ENCODE measurements at places on chromosomes 11 and 22.
A peak's percentile ranks its signal among the peaks of the same experiment; 100 is the strongest.

GRCh38 chr11:35978183-35978582 is 34.3 kb downstream of the LDLRAD3 start:
- DNase-seq, result no peak

DNA sequence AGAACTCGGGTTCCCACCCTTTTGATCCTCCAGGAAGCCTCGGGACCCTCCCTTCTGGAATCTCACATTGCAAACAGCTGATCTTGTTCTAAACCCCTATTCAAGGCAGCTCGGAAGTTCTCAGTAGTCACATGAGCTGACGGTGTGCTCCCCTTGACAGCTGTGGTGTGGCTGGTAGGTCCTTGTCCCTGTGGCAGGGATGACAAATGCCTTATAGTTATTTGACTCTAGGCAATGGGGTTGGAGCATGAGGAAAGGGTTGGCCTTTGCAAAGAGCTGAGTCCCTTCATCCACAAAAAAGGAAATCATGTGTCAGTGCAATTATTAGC is 23.6 kb downstream of the EIF4G2 start:
- DNase-seq, result no peak

- DNase-seq, result no peak
Measured at GRCh38 chr11:87421422-87421821, 383.7 kb downstream of the TMEM135 start.

- DNase-seq, result no peak
Measured at GRCh38 chr11:69576069-69576782, 64.7 kb upstream of the CCND1 start.

DNA sequence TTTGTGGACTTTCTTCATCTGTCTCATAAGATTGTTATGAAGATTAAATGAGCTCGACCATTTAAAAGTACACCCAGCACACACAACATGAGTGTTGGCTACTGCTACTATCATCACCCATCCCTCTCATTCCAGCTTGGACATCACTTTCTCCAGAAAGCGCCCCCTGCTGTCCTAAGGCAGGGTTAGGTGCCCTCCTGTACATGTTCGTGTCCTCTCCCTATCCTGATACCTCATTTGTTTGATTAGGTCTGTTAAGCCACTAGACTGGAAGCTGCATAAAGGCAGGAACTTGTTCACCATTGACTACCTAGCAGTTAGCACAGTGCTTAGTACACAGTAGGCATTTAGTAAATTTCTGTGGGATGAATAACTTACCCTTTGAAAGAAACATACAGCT is 85.5 kb downstream of the ENTHD1 start:
- DNase-seq, result no peak

GRCh38 chr11:65223011-65223410 is 38.8 kb upstream of the POLA2 start:
- DNase-seq, result no peak

GRCh38 chr22:45334528-45334927 is 24.8 kb downstream of the FAM118A start:
- no peak for DNase-seq

GRCh38 chr22:36955691-36956090 is 42.3 kb downstream of the CSF2RB start:
- no peak for DNase-seq

GRCh38 chr11:47768101-47768612 is 1.0 kb upstream of the FNBP4 start:
- DNase-seq, result peak; percentile 13

- DNase-seq, result peak; percentile 39
Measured at GRCh38 chr22:45296628-45297297, 12.0 kb downstream of the UPK3A start.

- DNase-seq, result no peak
Measured at GRCh38 chr11:82960779-82961143, 59.2 kb downstream of the DDIAS start.

DNA sequence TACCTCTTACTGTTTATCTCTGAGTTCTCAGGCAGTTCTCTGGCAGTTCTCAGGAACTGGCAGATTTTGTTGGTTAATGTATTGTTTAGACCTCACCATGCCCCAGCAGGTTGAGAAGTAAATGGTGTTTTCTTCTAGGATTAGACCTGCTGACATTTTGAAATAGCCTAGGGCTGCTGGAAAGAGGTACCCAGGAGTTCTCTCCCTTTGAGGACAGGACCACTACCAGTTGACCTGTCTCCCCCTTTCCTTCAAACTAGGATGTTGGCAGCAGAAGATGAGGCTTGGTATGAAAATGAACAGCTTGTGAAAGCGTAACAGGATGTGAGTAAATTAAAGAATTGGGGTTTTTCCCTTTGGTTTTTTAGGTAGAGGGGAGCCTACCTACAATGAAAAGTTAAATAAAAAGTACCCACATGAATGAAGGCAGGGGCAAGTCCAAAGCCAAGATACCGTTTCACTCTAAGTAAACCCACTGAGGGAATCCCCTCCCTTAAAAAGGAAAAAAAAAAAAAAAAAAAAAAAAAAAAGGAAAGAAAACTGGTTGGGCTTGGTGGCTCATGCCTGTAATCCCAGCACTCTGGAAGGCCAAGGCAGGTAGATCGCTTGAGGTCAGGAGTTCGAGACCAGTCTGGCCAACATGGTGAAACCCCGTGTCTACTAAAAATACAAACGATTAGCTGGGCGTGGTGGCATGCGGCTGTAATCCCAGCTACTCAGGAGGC is 96.2 kb downstream of the PDHX start:
- peak; percentile 21 for DNase-seq

DNA sequence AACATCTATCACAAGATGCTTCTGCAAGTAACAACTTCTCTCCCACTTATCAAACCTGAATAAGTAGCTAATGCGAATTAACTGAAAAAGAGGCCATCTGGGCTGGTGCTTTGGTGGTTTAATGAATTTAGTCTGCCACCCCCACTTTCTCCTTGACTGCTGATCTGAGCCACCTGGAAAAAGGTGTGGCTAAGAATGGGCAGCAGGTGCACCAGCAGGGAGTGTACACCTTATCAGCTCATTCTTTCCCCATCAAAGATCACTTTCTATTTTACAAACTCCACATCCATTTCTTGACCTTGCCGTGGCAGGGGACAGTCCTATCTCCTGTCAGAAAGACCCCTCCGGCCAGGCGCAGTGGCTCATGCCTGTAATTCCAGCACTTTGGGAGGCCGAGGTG is 6.5 kb downstream of the RFPL3 start:
- no peak for DNase-seq

DNA sequence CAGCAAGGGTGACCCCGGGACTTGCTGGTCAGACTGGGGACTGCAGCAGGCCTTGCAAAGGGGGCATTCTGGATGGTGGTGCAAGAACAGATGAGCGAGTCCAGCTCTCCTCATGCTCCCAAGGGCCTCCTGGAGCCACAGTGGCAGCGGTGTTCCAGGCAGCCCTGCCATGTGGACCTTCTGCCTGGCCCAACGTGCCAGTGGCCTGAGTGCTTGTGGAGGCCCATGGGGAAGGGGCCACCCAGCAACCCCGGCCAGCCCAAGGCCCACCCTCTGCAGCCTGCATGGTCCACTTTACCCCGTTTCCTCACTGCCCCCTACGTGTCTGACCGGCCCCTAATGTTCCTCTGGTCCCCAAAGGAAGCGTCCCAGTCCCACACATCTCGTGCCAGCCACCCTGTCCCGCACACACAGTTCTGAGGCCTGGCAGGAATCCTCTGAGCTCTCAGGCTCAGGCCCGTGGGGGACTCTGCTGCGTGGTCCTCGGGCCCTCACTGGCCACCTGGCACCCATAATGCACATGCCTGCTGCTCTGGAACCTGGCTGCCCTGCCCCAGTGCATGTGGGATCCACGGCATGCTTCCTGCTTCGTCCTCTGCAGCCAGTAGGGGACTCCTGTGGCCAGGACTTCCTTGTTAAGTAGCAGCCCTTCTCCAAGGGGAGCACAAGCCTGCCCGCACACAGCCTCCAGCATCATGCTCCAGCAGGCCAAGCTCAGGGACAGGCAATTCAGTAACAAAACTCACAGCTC is 85.5 kb downstream of the DGCR2 start:
- DNase-seq, result no peak

DNA sequence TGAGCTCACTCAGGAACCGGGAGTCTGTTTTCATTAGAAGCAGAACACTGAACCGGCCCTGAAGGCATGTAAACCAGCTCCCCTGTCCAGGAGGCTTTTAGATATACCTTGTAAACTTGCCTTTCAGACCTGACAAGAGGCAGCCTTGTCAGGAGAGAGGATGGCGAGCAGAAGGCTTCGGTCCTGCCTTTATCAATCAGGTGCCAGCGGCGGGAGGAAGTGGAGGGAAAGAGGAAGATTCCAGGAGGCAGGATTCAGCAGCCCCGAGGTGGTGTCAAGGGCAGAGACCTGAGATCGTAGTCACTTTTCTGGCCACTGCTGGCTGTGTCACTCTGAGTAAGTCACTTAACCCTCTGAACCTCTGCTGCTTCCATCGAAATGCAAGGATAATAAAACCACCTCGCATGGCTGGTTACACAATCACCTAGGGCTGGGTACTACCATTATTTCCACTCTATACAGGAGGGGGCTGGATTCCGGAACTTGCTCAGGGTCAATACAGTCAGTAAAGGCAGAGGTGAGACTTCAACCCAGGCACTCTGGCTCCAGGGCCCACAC is 181.0 kb downstream of the CHST1 start:
- no peak for DNase-seq

DNA sequence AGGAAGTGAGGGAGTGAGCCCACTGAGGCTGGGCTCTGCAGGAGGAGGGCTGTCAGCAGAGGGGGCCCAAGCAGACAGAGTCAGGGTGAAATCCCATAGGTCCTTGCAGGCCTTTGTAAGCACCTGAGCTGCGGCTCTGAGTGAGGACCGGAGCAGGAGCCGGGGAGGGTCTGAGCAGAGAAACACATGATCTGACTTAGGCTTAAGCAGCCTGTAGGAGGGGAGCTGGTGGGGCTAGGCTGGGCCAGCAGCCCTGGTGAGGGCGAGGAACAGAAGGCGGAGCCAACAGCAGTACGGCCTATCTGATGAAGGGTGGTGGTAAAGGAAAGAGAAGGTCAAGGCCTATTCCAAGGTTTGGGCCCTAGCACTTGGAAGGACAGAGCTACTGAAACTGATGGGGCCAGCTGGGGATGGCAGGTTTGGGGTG is 26.9 kb upstream of the CBX7 start:
- no peak for DNase-seq

- DNase-seq, result no peak
Measured at GRCh38 chr11:100730266-100730665, 43.2 kb downstream of the ARHGAP42 start.
